ENCODE measurements at places on chromosomes 2 and 18.

DNA sequence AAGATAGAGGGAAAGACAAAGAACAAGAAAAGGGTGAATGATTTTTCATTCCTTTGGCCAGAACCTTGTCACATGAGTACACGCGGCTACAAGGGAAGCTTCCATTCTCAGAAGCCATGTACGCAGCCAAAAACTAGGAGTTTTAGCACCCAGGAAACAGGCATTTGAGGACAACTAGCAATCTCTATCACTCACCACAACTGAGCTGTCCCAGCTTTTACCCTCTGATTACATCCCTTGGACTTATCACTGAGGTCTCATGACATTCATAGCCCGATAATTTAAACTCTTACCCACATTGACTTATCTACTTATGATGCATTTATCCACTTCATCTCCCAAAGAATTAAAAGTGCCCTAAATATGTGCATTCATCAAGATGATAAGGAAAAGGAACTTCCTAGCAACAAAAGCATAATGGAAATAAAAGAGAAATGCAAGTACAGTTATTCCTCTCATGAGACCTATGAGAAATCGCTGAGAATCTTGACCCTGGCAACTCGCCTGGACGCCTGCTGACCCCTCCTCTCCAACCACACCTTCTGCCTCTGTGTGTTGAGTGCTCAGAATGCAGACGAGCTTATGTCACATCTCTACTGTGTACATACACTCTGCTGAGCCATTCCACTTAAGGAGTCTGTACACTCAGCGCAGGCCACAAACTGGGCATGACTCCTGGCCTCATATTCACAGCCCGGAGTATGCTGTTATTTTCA lies 28.7 kb upstream of the MFSD6 start:
- peak; percentile 33 for DNase-seq

DNA sequence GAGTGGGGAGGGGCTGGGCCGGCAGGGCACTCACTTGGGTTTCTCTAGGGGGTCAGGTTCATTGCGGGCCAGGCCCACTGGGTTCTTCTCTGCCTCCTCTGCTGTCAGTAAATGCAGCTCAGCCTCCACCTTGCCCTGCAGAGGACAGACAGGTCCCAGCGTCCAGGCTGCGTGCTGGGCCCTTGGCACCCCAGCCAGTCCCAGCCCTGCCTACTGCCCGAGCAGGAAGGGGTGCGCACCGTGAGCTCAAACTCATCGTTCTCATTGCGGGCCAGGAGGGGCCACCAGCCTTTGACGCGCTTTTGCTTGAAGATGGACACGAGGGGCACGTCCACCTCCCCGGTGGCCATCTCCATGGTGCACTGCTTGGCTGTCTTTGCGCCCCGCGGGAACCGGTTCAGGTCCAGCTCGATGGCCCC lies 17.3 kb downstream of the OTOF start:
- no peak for DNase-seq

- DNase-seq: no peak
Observed at GRCh38 chr2:198890490-198890889, 567.2 kb downstream of the SATB2 start.

GRCh38 chr18:39796393-39796792 lies 2158.6 kb upstream of the PIK3C3 start:
- DNase-seq: no peak

GRCh38 chr18:46413684-46414083 lies 243.3 kb downstream of the LOXHD1 start:
- no peak for DNase-seq

DNA sequence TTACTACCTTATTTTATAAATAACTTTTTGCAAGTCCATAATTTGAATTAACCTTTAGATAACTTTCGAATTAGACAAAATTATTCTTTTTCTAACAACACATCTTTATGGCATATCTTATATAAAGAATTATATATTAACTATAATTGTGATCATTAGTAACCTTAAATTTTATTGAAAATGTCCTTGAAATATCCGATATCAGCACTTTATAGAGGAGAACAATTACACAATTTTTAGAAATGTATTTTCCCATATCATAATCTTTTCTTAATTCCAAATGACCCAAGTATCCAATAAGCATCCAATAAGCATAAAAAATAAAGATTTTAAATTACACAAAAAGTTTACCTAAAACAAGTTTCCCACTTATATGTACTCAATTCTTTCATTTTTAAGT lies 7.3 kb upstream of the GCC2 start:
- no peak for DNase-seq

GRCh38 chr2:65067806-65068553 lies 11.8 kb downstream of the CEP68 start:
- DNase-seq: no peak

- DNase-seq: no peak
Observed at GRCh38 chr2:187684174-187684573, 129.9 kb upstream of the TFPI start.

DNA sequence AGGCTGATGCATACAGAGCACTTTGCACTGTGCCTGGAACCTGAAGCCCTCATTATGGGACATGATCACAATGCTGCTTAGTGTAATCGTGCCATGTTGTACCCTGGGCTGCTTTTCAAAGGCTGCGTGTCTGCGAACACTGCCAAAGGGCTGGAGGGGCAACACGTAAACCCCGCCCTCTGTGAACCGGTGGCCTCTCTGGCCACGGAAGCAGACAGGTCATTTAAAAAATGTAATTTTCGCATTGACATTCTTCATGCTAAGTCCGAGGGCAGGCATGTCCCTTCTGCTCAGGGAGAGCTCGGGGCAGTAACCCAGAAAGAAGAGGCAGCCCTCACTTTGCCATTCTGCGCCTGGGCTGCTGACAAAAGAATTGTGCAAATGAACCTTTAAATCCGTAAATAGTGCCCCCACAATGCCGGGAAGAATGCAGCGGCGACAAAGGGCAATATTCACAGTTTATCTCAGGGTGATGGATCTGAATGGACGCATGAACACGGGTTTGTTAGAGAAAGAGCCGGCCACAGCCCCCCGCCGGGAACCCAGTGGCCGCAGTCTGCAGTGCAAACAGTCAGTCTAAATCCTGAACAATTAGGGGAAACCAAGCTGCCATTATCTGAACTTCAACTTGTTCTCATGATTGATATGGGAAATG lies 226.1 kb downstream of the MYCN start:
- DNase-seq: no peak

DNA sequence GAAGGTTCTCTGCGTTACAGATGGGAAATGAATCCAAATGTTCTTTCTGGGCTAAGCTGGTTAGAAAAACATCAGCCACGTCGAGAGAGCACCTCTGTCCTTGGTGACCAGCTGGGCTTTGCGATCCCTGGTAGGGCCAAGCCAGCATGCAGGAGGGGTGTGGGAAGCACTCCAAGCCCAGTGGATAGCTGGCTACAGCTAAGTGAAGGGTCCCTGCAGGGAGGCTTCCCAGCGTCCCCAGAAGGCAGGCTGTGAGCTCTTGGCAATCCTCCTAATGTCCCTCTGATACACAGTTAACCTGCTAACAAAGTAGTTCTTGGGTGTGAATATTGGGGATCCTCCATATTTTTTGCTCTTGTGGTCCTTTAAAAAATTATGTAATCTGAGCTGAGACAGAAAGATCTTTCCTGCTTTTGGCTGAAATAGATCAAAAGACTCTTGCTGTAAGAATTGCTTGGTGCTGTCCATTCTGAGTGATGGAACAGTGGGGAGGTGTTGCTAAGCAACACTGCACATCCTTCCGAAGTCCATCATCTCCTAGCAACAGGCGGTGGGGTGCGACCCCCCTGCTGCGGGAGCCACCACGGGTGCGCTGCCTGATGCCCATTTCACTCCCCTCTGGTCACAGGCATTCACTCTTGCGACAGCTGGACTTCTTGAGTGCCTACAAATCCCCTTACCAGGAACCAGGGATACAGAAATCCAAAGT lies 88.5 kb upstream of the UXS1 start:
- no peak for DNase-seq

DNA sequence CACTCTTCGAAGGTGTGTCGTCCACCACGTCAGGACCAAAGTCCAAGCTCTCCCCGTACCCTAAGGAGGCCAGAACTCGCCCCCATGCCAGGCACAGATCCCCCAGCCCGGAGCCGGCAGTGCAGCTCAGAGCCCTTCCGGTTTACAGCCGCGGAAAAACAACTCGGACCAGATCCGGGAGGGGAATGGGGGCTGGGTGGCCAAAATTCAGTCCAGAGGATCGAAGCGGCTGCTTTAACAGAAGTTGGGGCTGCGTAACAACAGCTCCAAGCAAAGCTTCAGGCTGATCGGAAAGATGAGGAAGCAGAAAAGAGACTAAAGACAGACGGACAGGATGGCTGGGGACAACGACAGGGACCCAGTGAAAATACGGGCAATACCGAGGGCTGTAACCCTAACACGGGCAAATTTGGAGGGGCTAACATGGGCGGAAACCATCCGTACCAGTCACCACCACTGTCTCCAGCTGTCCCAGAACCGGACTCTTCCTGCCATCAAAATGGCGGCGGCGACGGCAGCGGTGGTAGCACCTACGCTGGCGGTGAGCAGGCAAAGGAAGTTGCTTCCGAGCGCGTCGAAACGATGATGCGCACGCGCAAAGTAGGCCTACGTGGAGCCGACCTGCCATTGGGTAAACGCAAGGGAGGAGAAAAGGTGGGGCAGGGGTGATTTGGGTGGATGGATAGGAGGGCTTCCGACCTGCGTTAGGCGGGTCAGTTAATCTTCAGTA lies at the start of gene MMADHC:
Gene MMADHC, minus strand, starts transcription at position 556 of the 730 bp plus-strand sequence. CDS start 678 bp downstream, outside the sequence.
- peak; percentile 88 for DNase-seq

DNA sequence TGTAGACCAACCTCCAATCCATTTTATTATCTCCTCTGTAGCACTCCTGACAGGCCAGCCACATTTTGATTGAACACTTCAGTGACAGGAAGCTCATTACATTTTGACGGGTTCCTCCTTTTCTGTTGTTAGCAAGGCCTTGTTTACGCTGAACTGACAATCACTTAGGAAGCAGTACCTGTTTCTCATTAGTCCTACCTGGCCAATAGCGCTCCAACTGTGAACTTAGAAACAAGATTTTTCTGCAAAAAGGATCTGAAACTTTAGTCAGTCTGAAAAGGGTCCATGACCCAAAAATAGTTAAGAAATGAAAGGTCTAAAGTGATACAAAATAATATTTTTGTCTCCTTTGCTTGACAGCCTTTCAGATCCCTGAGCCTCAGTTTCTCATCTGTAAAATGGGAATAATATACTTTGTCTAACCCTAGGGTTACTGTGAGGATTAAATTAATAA lies 119.6 kb upstream of the MSTN start:
- DNase-seq: no peak

DNA sequence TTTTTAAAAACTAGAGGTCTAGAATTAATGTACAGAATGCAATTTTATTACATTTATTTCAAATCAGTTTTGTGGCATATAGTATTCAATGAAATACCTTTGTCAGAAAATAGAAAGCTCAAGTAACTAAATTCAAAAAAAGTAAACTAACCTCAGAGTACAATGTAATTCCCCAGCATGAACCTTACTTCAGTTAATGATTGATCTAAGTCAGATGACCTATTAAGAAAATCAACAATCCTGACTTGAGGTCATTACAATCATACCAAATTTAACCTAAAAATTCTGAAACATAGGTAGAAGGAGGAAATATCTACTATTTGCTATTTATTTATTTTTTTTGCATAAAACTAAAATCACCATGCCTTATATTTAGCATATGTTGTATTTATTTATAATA lies 142.9 kb downstream of the CCDC102B start:
- DNase-seq: no peak

DNA sequence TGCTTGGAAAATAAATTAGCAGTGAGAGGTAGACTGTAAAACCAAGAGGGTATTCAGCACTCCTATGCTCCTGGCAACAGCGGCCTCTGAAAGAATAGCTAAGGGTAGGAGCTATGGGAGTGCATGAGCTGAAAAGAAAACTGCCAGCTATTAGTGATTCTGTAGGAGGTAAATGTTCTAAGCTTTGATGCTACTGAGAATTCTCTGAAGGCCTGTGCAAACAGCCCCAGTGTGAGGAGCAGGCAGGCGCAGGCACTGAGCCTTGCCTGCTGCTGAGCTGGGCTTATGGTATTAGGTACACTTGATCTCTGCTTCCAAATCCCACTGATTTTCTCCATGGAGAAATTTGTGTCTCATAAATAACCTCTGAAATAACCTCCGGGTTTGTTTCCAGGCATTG lies 86.7 kb downstream of the NYAP2 start:
- no peak for DNase-seq

All from fibroblast of skin of left biceps (primary cell).